NCI-H1930 (cell line): ENCODE measurements at places on chromosomes 1 and 21.

DNA sequence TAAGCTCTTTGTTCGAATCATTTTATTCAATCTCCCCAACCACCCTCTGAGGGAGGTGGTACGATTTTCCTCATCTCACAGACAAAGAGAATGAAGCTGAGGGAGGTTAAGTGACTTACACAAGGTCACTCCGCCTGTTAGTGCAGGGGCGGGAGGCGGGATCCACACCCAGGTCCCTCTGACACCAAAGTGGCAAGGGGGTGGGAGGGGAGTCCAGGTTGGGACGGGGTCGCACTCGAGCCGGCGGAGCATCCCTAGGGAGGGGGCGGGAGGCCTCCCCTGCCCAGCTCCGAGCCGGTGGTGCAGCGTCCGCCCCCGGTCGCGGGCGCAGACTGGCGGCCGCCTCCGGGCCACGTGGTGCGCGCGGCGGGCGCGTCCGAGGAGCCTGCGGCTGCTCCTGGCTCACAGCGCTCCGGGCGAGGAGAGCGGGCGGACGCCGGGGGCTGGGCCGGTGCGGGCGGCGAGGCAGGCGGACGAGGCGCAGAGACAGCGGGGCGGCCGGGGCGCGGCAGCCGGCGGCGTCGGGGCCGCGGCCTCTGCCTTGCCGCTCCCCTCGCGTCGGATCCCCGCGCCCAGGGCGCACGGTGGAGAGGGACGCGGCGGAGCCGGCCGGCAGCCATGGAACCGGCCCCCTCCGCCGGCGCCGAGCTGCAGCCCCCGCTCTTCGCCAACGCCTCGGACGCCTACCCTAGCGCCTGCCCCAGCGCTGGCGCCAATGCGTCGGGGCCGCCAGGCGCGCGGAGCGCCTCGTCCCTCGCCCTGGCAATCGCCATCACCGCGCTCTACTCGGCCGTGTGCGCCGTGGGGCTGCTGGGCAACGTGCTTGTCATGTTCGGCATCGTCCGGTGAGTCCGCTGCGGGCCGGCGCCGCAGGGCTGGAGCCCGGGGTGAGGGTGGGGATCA is at the start of gene OPRD1:
Gene OPRD1 (plus strand): TSS at position 405 of the 903 bp plus-strand sequence. CDS start 214 bp downstream, at position 619.
- DNase-seq = no peak

- no peak for DNase-seq
Observed at GRCh38 chr1:102901996-102902395, 206.3 kb downstream of the COL11A1 start.

DNA sequence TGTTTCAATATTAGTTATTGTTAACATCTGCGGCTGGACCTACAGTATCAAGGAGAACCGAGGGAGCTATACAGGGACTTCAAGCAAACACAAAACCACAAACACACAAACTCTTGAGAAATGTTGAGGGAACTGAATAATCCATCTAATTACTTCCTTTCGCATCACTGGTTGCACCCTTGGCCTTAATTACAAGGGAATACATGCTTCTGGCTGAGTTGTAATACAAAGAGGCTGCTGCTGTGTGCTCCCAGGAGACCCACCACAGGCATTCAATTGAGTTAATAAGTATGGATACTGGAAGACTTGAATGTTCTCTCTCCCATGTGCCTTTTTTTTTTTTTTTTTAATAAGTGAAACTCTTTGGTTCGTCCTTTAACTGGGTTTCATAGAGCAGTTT is 16.8 kb upstream of the SMYD2 start:
- DNase-seq = no peak

DNA sequence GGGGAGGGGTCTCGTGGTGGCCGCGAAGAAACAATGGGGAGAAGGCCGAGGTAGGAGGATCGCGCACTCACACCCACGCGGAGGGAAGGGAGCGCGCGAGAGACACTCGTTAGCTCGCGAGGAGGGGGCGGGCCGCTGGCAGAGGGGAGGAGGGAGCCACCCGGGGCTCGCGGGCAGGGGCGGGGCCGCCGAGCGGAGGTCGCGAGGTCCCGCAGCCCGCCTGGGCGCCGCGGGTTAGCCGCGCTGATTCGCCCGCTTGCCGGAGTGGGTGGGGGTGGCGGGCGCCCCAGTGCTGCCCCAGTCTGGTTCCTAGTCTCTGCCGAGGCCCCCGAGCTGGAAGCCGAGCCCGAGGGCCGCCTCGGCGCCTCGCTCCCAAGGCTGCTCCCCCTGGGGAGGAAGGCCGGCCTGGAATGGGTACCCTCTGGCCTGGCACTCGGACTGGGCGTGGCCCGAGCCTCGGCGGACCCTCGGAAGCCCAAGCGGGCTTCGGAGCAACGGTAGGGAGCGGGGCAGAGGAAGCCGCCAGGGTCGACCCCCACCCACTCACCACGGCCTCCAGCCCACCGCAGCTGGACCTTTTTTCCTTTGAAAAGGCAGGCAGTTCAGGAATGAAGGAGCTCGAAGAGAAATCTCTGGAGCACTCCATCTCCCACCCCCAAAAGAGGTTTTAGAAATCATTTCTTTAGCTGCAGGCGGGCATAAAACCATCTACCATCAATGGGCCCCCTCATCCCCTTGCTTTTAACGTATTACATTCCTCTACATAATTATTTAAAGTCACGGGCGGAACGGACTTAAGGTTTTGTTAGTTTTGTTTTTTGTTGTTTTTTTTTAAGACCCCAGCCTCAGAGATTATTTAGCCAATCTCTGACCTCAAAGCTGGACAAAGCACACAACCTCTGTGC is 722 bp upstream of the TUT4 start:
- peak; percentile 82 for DNase-seq

DNA sequence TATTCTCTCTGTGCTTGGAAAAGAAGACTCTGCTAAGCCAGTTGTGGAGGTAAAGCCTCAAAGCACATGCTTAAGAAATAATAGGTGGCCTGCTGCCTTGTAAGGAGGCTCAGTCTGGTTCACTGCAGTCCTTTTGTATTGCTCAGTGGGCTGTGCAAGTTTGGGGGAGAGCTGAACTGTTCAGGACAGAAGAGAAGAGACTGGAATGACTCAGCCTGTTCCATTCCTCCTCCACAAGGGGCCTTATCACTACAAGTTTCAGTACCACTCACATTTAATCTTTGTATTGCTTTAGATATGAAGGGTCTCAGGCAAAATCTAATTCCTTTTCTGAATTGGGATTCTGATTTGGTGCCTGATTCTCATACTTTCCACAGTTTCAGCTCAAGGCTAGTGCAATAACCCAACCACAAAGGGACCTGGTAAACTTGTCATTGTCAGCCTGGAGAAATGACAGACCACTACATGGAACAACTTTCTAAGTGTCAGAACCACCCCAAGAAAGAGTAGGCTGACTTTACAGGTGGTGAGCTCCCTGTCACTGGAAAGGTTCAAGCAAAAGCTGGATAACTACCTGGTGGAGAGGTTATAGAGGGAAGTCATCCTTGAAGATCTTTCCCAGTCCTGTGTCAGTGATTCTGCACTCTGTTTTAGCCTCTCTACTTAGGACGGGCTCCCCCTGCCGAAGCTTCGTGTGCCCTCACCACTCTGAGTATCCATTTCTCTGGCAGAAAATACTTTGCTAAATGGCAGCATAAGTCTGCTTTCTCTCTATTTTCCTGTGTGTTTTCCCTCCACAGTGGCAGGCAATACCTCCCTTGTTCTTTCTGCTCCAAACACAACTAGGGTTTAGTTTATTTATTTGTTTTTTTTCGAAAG is 162.9 kb upstream of the GJB5 start:
- DNase-seq = no peak
